ENCODE measurements at places on chromosomes 2 and 18.
A peak's percentile ranks its signal among the peaks of the same experiment; 100 is the strongest.

GRCh38 chr2:178392215-178392614 is 58.8 kb downstream of the PRKRA start:
- no peak for DNase-seq

DNA sequence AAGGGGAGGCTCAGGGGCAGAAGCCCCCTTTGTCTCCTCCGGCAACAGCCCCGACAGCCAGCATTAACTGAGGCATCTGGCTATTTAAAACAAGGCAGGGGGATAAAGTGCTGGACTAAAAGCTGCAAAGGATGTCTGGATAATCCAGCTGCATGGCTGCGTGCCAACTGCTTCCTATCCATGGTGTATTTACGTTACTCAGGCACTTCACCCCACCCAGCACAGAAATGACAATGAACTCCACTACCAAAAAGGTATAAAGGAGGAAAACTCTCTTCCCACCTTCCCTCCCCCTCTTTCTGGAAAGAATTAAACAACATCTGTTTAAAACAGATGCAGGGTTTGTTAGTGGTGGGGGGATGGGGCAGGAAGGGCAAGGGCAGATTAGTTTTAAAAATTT is 82.5 kb downstream of the SPRED2 start:
- DNase-seq = no peak

GRCh38 chr2:80417737-80418136 is 113.2 kb upstream of the LRRTM1 start:
- no peak for DNase-seq

DNA sequence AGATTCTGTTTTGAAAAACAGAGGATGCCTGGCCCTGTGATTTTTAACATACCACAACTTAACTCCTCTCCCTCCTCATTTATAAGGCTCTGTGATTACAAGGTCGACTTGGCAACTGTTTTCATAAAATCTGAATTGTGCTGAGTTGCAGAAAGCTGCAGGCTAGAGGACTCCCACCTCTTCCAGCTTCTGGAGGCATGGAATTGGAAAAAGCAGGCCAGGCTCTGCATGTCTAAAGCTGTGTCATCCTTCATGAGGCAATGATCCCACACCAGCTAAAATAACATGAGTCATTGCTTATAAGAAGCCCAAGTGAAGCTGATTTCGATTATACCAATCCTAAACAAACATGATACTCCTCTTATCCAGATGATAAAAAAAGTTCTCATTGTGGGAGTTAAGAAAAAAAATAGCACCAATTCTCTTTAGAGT is 11.7 kb downstream of the ARHGAP28 start:
- no peak for DNase-seq

GRCh38 chr2:215833531-215834162 is 179.7 kb downstream of the MREG start:
- no peak for DNase-seq

- no peak for DNase-seq
Measured at GRCh38 chr2:152200565-152201465, 25.3 kb upstream of the STAM2 start.

- no peak for DNase-seq
Measured at GRCh38 chr2:206718296-206718695, at the start of gene DYTN. Gene DYTN, minus strand, starts transcription at chr2:206718396. Its CDS starts 117 bp downstream, at chr2:206718279.

- DNase-seq = no peak
Measured at GRCh38 chr2:172114579-172114978, 11.9 kb upstream of the DLX2 start.

GRCh38 chr2:151937966-151938365 is 109.7 kb upstream of the ARL5A start:
- no peak for DNase-seq

GRCh38 chr2:128790541-128791001 is 471.9 kb upstream of the HS6ST1 start:
- no peak for DNase-seq

DNA sequence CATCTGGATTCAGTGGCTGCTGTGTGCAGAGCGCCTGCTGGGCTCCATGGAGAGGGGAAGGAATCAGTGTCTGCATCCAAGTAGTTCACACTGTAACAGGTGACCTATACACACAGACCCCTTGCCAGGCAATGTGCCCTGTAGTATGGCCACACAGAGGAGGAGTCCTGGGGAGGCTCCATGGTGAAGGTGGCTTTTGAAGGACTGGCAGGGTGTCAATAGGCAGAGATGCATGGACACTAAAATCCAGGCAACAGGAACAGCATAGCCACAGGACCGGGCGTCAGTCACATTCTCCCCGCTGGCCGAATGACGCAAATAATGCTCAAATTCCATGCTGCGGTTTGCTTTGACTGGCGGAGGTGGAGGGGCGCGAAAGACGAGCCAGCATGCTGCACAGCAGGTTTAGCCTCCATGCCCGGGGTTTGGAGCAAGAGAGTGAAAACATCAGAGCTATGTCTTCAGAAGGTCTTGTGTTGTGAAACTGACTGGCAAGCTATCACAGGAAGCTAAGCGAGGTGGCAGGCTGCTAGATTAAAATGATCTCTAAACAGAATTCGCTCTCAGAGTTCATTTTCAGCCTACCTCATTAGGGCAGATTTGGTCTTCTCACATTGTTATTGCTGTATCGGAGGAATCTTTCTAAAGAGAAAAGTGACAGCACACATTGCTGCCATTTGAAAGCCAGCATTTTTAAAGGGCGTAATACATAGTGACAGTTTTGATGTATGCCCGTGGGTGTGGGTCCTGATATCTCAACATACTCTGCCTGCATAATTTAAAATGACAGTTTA is 1.2 kb upstream of the CHMP1B start:
- peak; percentile 4 for DNase-seq

DNA sequence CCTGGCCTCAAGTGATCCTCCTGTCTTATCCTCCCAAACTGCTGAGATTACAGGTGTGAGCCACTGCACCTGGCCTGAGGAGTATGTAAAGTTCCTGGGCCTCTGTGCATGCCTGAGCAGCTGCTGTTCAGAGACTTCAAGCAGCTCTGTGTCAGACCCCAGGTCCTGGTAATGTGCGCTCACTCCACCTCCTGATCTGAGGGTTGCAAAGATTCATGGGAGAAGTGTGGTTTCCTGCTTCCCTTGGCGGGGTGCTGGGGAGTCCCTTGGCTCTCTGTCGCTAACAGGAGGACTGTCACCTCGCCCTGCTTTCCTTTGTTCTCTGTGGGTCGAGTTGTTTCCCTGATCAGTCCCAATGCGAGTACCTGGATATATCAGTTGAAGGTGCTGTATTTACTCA is 8.6 kb upstream of the IL36A start:
- no peak for DNase-seq

GRCh38 chr18:6509832-6510231 is 95.1 kb upstream of the L3MBTL4 start:
- DNase-seq = no peak

- no peak for DNase-seq
Measured at GRCh38 chr2:9830685-9831410, 12.4 kb upstream of the TAF1B start.

- no peak for DNase-seq
Measured at GRCh38 chr2:13504808-13505207, 788.1 kb downstream of the TRIB2 start.

All from KG1 (cell line).